ENCODE measurements at places on chromosomes 16 and 17.

DNA sequence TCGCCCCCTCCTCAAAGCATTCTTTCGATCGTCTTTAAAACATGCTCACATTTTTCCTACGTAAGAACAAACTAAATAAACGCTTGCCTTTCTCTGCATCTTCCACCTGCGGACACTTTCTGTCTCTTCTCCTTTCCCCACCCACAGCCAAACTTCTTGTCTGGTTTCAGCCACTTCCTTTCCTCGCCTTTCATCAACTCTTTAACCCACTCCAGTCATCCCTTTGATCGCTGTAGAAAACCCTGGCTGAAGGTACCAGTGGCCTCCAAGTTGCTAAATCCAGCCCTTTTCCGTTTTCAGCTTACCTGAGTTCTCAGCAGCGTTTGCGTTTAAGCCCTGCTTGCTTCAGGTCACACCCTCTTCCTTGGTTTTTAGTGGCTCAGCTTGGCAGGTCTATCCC, 483 bp downstream of the RPA1 start:
- no peak for DNase-seq

DNA sequence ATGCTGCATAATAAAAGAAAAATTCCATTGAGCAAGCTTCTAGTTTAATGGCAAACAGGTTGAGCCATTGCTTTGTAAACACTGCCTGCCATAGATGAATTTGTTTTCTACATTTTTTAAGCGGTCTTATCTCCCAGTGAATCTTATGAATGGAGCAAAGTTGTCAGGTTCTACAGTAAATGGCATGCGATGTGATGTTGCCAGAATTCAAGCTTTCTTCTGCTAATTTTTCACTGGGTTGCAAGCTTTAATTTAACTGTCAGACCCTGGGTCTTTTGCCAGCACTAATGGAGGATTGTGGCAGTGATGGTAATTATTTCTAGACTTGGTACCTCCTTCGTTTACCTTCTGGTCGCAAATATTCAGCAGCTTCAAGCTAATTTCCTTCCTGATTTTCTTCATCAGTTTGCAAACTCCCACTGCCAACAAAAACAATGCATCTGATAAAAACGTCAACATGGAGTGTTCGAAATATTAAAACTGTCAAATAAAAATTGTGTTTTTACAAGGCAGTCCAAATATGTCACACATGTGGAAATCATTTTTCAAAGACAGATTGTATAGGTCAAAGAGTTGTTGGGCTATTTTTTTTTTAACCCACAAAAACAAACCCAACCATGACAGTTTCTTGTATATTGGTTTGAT, 274.2 kb upstream of the ERCC4 start:
- no peak for DNase-seq

GRCh38 chr17:80160536-80160935, 9.3 kb upstream of the CARD14 start:
- no peak for DNase-seq

DNA sequence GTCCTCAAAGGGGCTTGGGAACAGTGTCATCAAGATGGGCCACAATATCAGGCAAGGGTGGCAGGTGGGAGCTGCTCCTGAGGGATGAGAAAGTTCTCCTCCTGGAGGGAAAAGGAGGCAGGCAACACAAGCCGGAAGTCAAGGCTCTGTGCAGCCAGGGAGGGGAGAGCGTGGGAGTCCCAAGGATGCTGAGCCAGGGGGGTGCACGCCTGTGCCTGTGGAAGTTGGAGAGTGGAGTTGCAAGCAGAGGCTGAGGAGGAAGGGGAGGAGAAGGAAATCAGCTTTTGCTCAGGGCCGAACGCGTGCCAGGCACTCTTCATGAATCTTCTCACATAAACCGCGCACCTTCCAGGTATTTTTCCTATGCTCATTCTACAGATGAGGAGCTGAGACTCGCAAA, 7.4 kb upstream of the SLC13A2 start:
- no peak for DNase-seq

- DNase-seq, result no peak
These were observed 34.2 kb upstream of the CCL2 start for GRCh38 chr17:34220752-34221395.

GRCh38 chr16:4487955-4488498, 11.8 kb downstream of the HMOX2 start:
- DNase-seq, result no peak

GRCh38 chr16:86398622-86399021, 111.7 kb upstream of the FOXF1 start:
- DNase-seq, result no peak

DNA sequence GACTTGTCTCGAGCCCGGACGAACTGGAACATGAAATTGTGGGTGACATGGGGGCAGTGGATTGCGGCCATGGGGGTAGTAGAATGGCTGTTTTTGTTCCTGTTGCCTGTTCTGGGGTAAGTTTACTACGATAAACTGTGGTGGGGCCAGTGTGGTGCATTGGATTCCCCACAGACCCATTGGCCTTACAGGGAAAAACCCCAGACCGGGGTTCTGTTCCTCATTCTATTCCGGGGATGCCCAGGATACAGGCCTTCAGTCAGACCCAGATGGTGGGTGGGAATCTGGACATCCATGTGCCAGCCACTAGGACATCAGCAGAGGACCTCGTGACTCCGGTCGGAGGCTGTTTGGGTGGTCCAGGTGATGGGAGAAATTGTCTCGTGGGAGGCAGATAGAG, 88.1 kb downstream of the ABCC1 start:
- DNase-seq, result no peak

GRCh38 chr17:36807496-36808179, 129.6 kb upstream of the LHX1 start:
- no peak for DNase-seq

- no peak for DNase-seq
These were observed 3.3 kb downstream of the GOT2 start for GRCh38 chr16:58730724-58731370.

- DNase-seq, result no peak
These were observed 13.2 kb upstream of the NAGLU start for GRCh38 chr17:42522798-42523278.

DNA sequence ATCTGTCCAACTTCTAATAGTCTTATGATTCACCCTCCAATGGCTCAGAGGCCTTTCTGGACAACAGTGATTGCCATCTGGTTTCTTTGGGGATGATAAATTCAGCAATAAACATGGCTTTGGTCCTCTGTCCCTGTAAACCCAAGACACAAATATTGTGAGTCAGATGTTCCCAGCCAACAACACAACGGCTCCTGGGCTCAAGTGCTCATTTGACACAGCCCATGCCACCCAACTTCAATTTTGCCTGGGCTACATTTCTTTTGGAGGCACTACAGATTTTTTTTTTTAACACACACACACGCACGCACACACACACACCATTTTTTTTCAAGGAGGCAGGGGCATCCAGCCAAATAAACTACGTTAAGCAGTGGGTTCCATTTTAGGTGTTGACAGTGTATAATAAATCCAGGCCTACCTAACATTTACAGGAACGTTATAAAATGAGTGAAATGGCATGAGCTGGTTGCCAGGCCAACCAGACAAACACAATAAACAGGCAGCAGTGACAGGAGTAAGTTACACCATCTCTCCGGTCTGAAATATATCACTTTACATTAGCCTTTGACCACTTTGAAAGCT, 939.9 kb upstream of the SOX9 start:
- DNase-seq, result no peak

GRCh38 chr17:50460831-50461526, 7.7 kb downstream of the CHAD start:
- DNase-seq, result no peak

- DNase-seq, result no peak
These were observed 22.9 kb upstream of the DNAJA2 start for GRCh38 chr16:46996391-46996790.

DNA sequence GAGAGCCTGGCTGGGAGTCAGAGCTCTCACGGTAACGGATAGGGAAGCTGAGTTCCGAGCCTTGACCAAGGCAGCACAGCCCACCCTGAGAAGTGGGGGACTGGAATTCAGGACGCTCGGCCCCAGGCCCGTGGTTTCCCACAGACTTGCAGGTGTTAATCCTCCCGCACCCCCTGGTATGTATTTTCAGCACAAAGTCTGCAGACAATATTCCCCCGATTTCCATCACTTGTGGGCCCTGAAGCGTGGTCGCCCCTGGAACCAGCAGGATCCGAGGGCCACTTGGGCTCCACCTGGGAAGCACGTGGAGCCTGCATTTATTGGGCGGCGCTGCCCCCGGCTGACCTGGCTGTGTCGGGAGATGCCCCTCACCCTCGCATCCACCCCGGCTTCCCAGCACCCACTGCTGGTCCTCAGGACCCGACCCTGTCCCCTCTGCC, 60.2 kb downstream of the WSB1 start:
- DNase-seq, result no peak

DNA sequence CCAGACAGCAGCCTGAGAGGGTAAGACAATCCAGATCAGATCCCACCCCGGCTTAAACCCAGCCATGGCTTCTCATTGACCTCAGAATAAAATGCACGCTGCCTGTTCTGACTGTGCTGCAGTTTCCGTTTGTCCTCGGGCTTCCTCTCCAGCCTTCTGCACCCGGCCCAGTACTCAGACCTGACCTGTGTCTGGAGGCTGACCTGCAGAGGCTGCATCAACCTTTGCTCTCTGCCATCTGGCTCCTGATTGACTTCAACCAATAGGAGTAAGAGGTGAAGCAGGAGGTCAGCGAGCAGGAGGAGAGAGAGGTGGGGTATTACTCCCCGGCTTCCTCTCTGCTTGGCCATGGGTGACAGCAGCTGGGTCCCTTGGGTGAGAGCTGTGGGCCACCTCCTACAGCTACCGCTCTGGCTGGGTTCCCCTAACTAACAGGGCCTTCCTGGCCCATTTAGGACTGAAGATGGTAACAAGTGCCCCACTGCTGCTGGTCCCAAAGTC, 46.7 kb downstream of the C16orf82 start:
- no peak for DNase-seq

GRCh38 chr16:86771506-86772460, 193.4 kb downstream of the FOXL1 start:
- no peak for DNase-seq

GRCh38 chr16:84286578-84287240, 8.0 kb upstream of the WFDC1 start:
- DNase-seq, result no peak

GRCh38 chr16:22814711-22815105, 746 bp downstream of the HS3ST2 start:
- no peak for DNase-seq

DNA sequence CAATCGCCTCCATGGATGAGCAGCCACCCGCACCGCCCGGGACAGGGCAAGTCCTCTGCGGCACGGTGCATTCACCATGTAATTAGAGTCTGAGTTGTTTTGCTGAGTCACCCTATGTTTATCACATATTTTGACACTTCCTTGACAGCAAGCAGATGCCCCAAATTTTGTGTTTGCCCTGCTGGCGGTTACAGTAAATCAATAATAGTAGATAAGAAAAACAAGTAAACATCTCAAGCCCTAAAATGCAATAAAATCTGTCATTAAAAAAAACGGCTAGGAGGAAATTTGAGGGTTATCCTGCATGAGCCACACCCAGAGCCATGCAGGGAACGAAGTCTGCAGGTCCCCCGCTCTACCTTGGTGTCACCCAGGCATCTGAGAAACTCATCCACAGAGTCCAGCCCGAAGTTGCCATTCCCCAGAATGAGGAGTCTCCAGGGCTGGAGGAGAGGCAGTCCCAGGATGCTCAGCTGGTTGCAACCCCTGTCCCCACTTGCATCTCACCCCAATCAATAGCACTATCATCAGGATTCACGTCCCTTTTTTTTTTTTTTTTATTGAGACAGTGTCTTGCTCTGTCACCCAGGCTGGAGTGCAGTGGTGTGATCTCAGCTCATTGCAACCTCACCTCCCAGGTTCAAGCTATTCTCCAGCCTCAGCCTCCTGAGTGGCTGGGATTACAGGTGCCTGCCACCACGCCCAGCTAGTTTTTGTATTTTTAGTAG, 16.5 kb upstream of the ST6GALNAC1 start:
- no peak for DNase-seq

- DNase-seq, result no peak
These were observed 50.5 kb downstream of the EPN2 start for GRCh38 chr17:19287651-19288050.

- DNase-seq, result no peak
These were observed 13.4 kb downstream of the ARL4D start for GRCh38 chr17:43412166-43412565.

- peak; percentile 20 for DNase-seq
These were observed 43.0 kb upstream of the TANGO6 start for GRCh38 chr16:68800257-68800875.

DNA sequence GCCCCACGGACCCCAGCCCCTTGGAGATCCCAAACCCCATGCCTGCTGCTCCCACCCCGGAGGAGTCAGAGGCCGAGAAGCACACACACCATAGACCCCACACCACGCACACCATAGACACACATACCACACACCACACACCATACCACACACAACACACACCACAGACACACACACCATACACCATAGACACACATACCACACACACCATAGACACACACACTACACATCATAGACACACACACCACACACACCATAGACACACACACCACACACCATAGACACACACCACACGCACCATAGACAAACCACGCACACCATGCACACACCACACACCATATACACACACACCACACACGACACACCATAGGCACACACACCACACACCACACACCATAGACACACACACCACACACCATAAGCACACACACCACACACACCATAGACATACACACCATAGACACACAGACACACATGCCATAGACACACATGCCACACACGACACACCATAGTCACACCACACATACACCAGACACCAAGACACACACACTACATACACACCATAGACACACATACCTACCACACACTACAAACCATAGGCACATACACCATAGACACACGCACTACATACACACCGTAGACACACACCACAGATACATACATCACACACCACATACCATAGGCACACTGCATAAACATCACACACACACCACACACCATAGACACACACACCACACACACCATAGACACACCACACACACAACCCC, 11.3 kb downstream of the TBC1D16 start:
- DNase-seq, result no peak

DNA sequence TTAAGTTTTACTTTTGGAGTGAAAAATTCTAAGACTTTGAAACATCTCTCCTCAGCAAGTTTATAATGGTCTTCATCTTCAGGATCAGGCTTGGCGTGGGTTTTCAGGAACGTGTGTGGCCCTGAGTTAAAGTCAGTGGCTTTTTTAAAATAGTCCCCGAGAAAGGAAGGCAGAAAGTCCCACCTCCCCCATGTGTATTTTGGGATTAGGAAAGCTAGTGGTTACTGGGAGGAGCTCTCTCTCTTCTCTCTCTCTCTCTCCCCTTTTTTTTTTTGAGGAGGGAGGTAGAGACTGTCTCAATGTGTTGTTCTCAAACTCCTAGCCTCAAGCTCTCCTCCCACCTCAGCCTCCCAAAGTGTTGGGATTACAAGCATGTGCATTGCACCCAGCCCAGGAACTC, 213.2 kb downstream of the IRX3 start:
- DNase-seq, result no peak

DNA sequence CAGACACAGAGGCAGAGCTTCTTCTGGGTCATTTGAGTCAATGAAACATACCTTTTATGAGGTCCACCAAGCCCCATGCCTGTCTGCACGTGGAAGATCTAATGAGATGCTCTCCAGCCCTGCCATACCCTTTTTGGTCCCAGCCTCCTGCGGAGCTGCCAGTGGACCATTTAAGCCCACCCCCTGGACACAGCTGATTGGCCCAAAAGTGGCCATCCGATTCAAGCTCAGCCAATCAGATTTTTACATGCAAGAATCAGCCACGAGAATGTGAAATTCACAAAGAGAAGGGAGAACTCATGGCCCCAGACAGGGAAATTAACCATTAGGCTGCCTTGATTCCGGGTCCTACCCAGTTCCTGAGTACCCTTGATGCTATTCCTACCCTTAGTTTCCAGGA, 231.0 kb upstream of the EEF2KMT start:
- no peak for DNase-seq

GRCh38 chr16:1122398-1122765, 26.3 kb upstream of the C1QTNF8 start:
- no peak for DNase-seq
